ENCODE measurements at places on chromosomes 6 and 20.

DNA sequence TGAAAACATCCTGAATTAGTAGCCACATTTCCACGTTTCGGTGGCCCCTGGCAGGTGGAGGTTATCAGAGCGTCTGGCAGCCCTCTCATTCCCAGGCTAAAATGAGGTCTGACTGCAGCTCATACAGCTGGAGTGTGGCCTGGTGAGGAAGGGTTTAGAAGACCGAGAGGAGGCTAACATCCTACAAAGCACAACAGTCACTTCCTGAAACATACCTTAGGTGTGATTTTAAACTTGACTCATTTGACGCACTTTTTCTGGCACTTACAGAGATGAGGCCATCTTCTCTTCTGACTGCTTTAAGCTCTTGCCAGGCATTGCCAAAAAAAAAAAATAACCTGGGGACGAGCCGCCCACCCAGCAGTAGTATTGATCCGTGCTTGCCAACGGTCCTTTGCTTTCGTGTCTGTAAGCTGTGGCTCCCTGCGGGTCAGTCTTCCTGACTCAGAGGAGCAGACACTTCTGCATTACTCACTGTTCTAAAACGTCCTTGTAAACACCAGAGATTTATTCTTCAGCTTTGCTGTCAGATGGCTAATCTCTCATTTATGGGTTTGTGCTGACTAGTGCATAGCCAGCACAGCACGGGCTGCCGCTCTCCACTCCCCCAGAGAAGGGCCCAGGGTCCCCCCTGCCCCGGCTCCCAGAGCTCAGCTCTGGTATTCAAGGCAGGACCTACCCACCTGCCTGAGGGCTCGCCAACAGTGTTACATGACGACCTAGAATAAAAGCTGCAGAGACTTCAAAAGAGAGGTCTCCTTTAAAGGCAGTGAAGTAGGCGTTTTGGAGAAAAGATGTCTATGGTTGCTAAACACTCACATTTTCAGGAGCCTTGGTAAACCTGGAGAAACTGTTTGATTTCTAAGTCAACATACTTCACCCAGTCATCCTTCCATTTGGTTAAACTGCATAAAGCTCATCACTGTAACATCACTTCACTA, 78.5 kb upstream of the FRMD1 start:
- peak; percentile 59 for DNase-seq

GRCh38 chr6:28985462-28986164, 19.5 kb downstream of the ZNF311 start:
- DNase-seq = peak; percentile 95

DNA sequence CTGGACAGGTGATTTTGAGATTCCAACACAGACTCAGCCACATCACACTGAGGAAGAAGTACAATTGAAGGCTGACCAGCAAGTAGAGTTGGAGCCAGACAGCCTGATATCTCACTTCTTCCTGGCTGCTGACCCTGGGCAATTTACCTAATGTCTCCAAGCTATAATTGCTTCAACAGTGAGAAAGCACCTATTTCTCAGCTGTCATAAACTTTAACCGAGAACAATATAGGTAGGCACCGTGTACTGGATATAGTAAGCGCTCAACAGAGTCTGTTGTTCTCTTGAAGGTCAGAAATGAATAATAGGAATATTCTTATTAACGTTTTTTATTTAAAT, 28.3 kb downstream of the STX7 start:
- DNase-seq = no peak

DNA sequence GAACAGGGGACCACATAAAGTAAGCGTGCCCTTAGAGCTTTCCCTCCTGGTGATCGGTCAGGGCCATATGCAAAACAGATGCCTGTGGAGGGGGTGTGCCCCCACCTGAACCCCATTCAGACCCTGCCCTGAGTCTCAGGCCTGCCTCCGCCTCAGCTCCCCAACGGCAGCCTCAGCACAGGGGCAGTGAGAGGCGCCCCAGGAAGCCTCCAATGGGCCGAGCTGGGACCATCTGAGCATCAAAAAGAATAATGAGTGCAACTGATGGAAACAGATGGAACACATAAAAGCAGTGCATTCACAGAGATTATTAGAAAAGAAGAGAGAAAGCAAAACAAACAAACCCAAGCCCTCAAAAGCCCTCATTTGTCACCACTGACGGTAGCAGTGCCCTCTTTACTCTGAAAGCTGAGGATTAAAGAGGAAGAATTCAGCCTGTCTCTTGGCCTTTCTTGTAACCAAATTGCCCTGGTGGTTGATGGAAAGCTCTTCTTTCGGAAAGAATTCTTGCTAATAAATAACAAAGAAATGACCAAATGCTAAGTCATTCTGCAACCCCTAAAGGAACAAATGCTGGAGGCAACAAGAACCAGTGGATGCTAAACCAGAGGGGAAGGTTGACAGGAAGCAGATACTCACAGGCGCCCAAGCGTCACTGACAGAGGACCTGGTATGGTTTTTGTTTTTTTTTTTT, 6.8 kb downstream of the ADISSP start:
- DNase-seq = no peak

DNA sequence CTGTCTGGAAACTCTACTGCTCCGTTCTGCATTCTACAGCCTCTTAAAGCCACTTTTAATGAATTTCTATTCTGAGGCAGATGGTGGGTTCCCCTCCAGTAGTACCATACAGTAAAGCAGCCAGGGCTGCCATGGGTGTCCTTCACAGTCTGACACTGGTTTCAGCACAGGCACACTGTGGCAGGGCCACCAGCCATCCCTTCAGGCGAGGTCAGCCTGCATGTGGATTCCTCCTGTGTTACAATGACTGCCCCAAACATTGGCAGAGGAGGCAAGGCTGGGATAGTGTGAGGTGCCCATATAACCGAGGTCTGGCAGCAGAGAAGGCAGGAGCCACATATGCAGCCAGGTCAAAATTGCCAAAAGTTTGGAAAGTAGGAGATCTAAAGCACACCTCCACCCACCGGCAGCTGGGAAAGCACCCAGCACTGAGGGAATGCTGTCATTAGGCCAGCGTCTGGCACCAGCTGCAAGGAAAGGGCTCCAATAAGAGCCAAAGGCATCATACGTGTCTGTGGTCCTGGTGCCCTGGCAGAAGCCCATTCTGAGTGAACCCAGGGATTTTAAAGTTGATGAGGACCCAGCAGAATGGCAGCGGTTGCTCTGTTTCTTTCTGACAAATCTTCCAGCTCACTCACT, 24.0 kb downstream of the STK35 start:
- no peak for DNase-seq

GRCh38 chr6:21230536-21230935, 363.0 kb upstream of the SOX4 start:
- DNase-seq = no peak

GRCh38 chr6:149052350-149053106, 265.0 kb upstream of the TAB2 start:
- no peak for DNase-seq

DNA sequence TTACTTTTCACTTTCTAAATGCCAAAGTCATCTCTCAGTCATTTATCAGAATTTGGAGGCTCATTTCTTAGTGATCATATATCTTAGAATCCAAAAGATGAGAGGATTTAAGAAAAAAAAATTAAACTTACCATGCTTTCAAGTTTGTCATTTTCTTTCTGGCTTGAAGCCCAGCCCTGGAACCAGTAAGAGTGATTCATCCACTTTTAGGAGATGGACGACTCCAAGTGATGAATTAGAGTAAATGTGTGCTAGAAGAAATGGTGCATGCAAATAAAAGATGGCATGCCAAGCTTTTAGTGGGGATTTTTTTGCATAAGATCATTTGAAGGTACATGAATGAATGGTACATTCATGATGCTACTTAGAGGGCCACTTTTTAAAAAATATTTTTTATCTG, 20.1 kb downstream of the PLCB1 start:
- DNase-seq = no peak

DNA sequence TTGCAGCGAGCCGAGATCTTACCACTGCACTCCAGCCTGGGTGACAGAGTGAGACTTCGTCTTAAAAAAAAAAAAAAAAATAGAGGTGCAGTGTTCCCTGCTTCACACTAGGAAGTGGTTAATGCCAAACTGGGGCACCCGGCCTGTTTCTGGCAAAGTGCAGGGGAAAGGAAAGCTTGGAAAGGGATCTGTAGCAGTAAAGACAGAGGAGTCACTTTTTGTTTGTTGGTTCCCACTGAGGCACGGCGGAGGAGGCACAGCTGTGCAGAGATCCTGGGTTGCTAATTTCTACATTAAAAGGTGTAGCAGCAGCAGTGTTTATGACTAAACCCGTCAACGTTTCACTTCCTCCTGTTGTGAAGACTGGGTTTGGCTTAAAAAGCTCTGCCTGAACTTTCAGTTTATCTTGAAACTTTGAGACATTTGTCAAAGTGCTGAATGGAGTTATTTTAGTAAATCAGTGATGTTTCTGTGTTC, 125.6 kb downstream of the CARMIL1 start:
- DNase-seq = no peak

GRCh38 chr20:16505894-16506293, 67.4 kb downstream of the KIF16B start:
- no peak for DNase-seq

- peak; percentile 28 for DNase-seq
Observed at GRCh38 chr20:58651946-58652605, 993 bp downstream of the STX16 start.

GRCh38 chr6:67897998-67898607, 737.0 kb upstream of the ADGRB3 start:
- no peak for DNase-seq

DNA sequence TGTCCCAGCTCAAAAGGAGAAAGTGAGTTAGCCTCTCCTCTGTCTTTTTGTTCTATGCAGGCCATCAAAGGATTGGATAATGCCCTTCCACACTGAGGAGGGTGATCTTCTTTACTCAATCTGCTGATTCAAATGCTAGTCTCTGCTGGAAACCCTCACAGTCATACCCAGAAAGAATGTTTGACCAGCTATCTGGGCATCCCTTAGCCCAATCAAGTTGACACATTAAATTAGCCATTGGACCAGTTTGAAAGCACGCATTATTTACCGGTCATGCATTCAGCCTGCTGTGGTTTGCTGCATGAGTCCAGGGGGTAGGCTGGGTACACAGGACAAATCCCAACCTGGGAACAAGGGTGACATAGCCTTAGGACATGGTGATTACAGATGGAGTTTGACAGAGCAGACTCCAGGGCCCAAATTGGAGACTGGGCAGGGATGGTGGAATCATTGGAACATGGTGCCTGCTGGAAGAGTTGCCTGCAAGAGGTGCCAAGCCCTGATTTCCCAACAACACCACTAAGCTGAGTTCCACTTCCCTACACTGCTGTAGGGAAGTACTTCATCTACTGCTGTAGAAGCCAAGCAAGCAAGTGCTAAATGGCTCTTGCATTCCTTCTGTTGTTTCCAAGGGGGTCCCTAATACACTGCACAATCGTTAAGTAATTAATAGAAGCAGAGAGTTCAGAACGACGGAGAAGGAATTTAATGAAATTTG, 87.7 kb downstream of the RNF182 start:
- DNase-seq = no peak

DNA sequence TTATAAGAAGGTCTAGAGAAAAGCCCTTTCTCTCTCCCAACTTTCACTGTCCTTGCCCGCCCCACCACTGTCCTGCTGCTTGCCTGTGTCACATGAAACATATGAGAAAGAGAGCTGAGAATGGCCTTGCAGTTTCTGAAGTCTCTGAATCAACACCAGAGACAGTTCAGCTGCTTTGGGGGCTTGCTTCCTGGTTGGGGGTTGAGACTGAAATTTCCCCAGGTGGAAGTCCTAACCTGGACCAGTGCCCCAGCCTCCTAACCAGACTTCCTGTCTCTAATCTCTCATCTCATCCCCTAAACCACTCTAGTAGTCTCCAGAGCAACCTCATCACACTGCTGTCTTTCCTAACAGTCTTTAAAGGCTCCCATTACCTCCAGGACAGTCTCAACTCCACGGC, 10.7 kb downstream of the TRAM2 start:
- no peak for DNase-seq

GRCh38 chr6:4134841-4135664, at the start of gene ECI2:
Gene ECI2 (minus strand): TSS chr6:4135575. CDS start chr6:4135560, 15 bp downstream.
- DNase-seq = no peak

DNA sequence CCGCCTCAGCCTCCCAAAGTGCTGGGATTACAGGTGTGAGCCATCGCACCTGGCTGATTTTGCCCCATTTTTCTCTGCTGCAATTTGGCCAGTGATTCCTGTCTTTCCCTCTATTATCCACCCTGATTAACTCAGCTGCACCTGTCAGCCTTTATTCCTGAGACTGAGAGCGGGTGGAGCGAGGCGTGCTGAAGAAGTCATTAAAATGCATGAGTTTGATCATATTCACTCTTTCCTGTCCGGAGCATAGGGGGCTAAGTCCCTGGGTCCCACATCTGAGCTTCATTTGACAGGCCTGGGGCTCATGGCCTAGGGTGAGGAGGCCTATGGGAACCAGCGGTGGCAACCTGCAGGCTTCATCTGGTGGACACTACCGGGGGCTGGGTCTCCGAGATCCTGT, 25.7 kb upstream of the CTNNBL1 start:
- DNase-seq = no peak

DNA sequence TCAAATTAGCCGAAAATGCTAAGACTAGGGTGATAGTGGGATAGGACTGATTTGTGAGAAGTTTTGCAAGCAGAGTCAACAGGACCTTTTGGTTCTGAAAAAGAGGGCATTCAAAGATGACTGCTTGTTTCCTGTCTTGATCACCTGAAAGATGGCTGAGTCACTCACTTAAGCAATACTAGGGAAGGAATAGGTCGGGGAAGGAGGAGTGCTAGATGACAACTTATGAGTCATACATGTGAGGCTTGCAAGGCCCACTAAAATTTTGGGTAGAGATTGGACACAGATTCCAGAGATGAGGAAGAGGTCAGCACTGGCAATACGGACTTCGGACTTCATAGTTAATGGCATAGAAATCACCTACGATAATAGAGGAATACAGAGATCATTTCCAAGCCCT, 89.2 kb downstream of the FAM83B start:
- no peak for DNase-seq

DNA sequence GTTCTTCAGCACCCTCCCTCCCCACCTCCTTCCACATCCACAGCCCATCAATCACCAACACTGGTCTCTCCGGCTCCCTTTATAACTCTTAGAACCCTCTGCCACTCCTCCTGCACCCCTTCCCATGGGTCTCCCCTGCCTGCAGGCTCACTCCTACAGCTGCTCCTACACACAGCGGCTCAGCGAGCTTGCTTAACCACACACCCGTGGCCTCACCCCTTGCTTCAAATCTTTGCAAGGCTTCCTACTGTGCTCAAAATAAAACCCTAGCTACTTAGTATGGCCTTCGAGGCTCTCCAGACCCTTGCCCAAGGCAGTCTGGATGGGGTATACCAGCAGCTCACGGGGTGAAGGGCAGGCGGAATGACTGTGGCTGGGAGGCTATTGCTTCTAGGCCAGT, 63.7 kb downstream of the JPH2 start:
- DNase-seq = no peak

Measured in NCI-H2029 (cell line).